Right renal cortex interstitium (tissue), 3 donors: ENCODE measurements at places on chromosomes 7 and 10.

- DNase-seq = no peak
Measured at GRCh38 chr10:36181426-36182178, 539.5 kb upstream of the FZD8 start.

GRCh38 chr10:34796133-34796532 lies 19.0 kb downstream of the PARD3 start:
- no peak for DNase-seq

DNA sequence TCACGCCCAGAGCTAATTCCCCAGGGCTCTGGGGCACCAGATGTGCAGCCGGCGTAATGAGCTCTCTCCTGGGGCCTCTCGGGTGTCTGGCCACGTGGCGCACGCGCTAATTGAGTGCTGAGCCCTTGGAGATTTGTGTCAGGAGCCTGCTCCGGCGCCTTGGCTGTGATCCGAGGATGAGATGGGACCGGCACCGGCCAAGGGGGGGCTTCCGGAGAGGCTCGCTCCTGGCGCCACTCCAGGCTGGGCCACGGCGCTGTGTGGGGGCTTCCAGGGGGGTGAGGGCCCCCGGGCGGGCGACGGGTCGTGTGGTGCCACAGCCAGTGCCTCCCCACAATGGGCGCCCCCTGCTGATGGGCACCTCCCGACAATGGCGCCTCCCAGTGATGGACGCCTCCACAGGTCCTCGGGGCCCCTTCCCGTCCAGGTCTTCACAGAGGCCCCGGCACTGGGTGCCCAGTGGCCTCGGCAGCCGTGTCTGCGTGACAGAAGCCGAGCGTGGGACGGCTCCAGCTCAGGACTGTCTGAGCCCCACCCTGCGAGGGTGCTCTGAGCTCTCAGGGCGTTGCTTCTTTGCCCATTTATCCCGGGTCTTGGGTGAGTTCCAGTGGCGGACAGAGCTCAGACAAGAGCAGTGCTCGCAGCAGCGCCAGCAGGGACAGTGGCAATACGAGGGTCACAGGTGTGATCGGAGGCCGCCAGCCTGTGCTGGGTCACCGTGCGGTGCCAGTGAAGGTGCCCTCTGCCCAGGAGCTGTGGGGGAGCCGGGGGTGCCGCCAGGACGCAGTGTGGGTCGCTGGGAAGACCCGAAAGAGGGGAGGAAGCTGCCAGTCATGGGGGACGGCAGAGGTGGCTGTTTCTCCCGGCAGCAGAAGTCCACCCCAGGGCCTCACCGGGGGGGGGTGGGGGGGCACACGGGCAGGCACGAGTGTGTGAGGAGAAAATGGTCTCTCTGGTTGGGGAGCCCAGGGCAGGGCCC lies 8.2 kb upstream of the NKX6-2 start:
- DNase-seq = no peak

DNA sequence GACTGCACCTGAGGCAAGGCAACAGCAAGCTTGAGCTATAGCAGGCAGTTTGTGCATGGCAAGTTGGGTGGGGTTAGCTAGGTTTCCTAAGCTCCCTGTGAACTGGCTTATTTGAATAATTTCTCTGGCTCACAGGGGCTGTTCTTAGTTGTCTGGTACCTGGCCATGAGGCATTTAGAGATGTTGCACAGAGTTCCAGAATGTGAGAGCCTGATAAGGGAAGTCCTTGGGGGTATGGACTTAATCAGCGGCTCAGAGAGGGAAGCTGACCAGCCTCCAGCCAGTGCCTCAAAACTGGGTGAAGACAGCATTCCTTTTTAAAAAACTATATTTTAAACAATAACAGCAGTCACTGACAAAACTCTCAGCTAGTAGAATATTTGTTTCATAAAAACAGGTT lies 307.4 kb downstream of the FZD1 start:
- no peak for DNase-seq
